Substantia nigra (tissue), 51 donors: ENCODE measurements at places on chromosomes 6 and 20.

DNA sequence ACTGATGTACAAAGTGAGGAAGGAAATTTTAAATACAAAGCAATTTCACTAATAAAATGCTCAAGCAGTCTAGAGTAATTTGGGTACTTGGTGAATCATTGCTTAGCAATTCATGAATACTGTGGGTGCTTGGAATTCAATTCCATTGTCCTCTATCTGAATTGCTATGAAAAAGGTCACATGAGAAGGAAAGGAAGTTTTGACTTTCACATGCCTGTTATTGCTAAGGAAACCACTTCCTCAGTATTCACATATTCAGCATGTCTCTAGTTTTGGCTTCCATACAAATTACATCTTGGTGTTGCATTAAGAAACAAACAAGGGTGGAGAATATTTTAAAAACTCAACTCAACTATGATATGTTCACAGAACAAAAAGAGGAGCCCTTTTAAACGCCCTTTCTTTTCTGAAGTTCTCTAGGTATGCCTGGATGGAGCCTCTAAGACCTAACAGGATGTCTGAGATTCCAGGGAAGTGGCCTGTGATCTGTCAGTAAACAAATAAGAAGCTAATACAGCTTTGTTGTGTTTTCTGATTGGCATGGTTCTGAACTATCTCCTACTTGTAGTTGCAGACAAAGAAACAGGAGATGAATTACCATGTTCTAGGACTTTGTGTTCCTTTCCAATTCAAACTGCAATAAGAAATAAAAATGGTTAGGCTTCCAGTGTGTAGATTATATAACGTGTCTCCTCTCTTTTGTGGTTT is 190.4 kb downstream of the OGFRL1 start:
- DNase-seq, result no peak

DNA sequence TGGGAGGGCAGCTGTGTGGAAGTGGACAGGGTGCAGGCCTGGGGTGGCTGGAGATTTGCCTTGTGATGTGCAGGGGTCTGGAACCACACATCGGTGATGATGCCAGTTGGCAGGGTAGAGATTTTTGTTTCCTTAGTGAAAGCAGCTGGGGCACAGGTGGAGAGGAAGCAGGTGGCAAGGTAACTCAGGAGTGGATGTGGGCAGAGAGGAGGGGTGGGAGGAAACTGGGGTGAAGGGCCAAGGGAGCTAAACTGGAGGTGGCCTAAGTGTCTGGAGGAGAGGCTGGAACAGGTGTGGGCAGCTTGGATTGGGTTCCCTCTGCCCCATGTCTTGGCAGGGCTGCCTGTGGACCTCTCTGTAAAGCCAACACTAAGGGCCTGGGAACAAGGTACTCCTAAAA is 4.7 kb upstream of the SCUBE3 start:
- DNase-seq, result no peak

DNA sequence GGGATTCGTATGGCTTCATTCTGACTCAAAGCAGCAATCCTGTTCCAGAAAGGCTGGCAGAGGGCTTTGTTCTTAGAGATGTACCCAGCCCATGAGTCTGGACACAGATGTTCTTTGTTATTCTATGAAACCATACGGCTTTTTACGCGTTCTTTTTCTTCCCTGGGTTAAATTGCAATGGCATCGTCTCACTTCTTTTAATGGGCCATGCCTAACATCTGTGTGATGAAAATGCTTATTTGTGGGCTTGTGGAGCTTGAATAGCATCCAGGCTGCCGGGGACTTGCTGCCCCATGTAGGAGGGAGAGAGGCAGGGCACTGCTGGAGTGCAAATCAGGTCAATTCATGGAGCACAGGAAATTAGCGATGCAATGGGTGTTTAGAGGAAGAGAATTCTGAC is 19.4 kb downstream of the FAM50B start:
- no peak for DNase-seq

DNA sequence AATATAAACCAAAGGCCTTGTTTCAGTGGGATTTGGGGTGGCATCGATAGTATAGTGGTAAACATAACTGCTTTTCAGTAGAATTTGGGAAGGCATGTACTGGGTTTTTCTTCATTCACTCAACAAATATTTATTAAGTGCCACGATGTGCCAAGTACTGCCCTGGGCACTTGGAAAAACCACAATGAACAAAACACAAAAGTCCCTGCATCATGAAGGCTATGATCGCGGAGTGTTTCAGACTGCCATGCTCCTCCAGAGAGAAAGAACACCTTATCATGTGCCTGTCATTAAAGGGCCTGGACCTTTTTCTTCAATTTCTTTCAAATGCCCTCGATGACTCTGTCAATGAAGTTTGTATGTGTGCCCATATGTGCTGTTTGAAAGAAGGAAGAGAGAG is 59.2 kb upstream of the CEP85L start:
- no peak for DNase-seq

DNA sequence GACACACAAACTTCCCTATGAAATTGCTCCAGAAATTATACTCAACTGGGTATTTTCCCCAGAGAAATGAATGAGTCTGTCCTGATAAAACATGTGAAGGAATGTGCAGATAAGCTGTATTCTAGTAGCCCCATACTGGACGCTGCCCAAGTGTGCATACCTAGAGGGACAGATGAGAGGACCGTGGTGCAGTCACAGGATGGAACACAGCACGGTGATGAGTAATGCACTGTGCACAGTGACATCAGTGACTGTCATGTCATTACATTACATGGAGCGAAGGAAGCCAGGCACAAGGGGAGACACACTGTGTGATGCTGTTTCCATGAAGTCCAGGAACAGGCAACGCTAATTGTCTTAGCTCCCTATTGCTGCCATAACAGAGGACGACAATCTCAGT is 155.5 kb downstream of the CDH4 start:
- no peak for DNase-seq

DNA sequence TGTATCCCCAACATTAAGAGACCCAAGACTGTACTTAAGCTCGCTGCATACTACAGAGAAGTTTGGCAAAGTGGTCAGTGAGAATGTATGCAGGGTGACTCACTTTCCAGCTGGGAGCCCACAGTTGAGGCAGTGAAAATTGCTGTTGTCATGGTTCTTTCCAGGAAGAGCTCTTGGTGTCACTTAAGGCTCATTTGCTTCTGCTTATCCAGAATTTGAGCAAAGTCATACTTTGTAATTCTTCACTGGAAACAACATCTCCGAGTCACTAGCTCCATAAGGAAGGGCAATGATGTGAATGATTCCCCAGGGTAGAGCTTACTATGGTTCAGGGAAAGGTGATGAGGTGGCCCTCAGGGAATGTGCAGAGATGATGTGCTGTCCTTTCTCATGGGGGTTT is 65.4 kb upstream of the FBXL4 start:
- no peak for DNase-seq

DNA sequence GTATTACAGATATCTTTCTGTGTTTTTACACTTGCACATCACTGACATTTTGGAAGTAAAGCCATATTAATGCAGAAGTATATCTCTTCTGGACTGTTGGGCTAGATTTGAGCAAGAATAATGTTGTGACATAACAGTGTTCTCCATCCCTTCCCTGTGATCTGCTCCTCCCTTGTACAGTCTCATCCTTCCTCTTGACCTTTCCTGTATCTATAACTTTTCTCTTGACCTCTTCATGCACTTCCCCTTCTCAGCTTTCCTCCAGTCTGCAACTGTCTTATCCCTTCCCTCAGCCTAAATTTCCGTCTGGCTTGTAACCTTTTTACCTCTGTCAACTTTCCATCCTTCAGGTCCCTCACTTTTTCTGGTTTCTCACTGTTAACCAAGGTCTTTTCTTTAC is 29.8 kb downstream of the NCOA3 start:
- DNase-seq, result no peak

DNA sequence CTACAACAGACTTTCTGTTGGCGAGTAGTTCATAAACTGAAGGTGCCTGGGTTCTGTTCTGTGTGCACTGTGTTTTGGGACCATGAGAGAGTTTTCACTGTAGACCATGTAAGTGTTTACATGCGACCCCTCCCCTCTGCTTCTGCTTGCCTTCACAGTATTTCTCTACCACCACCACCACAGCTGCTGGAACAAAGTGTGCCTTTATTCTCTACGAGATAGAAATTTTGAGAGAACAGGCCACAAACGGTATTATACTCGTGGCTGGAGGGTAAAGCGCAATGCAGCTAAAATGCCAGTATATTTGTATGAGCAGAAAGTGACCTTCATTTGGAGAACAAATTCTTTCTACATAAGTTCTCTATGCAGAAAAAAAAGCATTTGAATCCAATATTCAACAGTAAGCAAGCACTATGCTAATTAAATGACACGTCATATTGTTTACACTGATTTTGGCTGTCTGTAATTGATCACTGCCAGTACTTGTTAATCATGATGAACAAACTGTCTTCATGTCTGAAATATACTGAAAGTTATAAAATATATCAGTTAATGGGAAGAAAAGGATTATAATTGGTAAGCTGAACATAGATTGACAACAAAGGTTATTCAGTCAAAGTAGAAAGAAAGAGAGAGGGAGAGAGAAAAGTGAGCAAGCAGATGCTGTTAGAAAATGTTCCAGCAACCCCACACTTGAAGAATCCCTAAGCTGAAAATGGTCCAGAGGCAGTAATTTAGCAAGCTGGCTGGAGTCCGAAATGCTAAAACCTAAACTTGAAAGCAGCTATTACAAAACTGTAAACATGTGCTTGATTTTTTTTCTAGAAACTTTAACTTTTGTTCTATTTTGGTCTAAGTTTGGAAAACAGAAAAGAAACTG is 8.8 kb downstream of the CLDN20 start:
- no peak for DNase-seq

GRCh38 chr6:30041821-30042220 is 19.2 kb upstream of the POLR1H start:
- no peak for DNase-seq

DNA sequence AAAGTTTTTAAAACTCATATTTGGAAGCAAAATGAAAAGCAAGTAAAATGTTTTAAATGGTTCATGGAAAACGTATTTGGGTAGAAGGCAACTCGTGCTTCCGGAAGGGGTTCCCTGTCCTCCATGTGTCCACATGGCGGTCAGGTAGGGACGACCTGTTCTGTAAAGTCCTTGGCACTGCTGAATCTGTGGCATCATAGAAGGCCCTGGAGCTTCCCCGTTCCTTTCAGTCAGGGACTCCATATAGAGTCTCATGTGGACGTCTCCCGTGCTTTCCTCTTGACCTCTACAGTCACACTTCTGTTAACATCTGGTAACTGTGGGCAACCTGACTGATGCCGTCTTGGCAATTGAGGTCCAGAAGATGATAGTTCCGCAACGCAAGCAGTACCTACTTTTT is 11.4 kb downstream of the DYNLT1 start:
- DNase-seq, result no peak

GRCh38 chr6:128487055-128487454 is 33.3 kb downstream of the PTPRK start:
- DNase-seq, result no peak

DNA sequence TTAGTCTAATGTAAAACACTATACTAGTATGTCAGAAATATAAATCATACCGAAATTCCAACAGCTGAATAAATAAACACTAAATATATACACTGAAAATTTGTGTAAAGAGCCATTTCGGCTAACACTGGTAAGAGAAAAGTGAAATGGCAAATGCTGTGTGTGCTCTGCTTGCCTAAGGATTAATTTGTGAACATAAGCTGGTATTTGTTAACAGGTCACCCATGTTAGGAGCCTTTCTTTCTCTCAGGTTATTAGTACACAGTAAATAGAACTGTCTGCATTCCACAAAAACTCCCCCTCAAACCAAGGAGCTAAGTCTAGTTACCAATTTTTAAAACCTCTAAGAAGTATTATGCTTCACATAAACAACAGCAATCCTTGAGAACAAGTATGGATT is 27.0 kb downstream of the ELOVL5 start:
- no peak for DNase-seq

DNA sequence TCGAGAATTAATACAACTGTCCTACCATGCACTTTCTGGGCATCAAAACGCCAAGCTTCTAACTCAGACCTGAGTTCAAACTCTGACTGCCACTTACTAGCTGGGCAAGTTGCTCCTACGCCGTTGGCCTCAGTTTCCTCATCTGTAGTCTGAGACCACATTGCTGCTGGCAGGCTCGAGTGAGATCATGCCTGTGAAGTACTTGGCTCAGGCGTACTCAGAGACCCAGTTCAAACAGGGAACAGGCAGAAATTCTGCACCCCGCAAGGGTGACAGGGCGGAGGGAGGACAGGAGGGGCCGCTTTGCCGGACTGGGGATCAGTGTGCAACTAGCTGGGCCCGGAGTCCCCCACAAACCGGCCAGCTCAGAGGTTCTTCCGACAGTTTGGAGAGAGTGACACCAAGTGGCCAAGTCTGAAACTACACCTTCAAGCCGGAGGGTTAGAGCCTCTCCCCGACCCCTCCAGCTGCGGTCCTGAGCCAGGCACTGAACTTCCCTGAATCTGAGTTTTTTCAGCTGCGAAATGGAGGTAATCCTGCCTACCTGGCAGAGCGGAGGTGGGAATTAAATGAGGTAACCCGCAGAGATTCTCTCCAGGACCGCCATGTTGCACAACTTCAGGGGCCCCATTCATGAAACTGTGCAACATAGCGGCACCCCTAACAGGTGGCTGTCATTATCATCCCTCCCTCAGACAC is 46.0 kb upstream of the PTPN1 start:
- no peak for DNase-seq
